Karpas-422 (cell line): ENCODE measurements at places on chromosomes 1 and 21. TPM values are rescaled to one million over a fixed set of nuclear protein-coding genes. Genes with fewer than 3 reads are reported as not detected.

ARMH1 gene
- total RNA-seq, result 5.4 and 7.7 TPM in 2 replicates

PGLYRP4 gene
- not detected in 2 replicates for total RNA-seq

HSD17B7 gene
- 41.5 and 58.2 TPM in 2 replicates for total RNA-seq

TMEM200B gene
- total RNA-seq, result not detected in 2 replicates

MFSD2A gene
- 11.6 and 20.8 TPM in 2 replicates for total RNA-seq

ETV3L gene
- total RNA-seq, result not detected in 2 replicates

XCL2 gene
- total RNA-seq, result not detected in 2 replicates

DNA sequence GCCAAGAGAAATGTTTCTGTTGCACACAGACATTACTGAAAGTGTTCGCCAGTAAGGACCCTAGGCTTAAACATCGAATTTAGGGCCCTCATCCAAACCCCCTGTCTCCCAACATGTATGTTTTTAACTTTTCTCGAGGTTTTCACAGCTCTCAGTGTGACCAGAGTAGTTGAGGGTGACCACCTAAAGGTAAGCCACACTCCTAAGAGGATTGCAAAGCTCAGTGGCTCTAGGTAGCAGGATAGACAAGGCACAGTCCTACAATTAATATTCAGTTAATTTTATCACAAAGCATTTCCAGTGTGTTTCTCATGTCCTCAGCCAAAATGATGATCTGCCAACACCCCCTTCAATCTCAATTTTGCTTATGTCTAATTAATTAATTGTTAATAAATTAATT lies 695 bp upstream of the ALG14 start:
- peak overlapping the region; percentile 42; the same call in 1 of the 2 replicates for H3K27ac ChIP-seq
- no peaks in the 10 kb centered on the region for H3K27me3 ChIP-seq
- H3K4me1 ChIP-seq, result peaks cover 16% of the 10 kb centered on the region
- no peaks in the 10 kb centered on the region for H3K36me3 ChIP-seq
- DNase-seq, result no peak

GRCh38 chr1:111471012-111471411 lies 2.8 kb upstream of the C1orf162 start:
- H3K27ac ChIP-seq, result peak overlapping the region; percentile 60
- no peaks in the 10 kb centered on the region for H3K27me3 ChIP-seq
- peaks cover 14% of the 10 kb centered on the region for H3K4me1 ChIP-seq
- peak overlapping the region; percentile 30; the same call in 1 of the 2 replicates for H3K4me3 ChIP-seq
- peak; percentile 77 for DNase-seq

- H3K4me1 ChIP-seq, result peaks cover 36% of the 10 kb centered on the region
- peak overlapping the region; percentile 55 for H3K27ac ChIP-seq
- no peak for DNase-seq
- peaks cover 97% of the 10 kb centered on the region for H3K36me3 ChIP-seq
- no peak overlapping the region for H3K4me3 ChIP-seq
These were observed 16.0 kb downstream of the ATP1A1 start for GRCh38 chr1:116389013-116389412.

- no peaks in the 10 kb centered on the region for H3K36me3 ChIP-seq
- H3K4me3 ChIP-seq, result no peak overlapping the region
- no peak overlapping the region for H3K27ac ChIP-seq
- H3K27me3 ChIP-seq, result no peaks in the 10 kb centered on the region
- no peaks in the 10 kb centered on the region for H3K4me1 ChIP-seq
These were observed 395.5 kb downstream of the USP25 start for GRCh38 chr21:16125274-16125673.

DNA sequence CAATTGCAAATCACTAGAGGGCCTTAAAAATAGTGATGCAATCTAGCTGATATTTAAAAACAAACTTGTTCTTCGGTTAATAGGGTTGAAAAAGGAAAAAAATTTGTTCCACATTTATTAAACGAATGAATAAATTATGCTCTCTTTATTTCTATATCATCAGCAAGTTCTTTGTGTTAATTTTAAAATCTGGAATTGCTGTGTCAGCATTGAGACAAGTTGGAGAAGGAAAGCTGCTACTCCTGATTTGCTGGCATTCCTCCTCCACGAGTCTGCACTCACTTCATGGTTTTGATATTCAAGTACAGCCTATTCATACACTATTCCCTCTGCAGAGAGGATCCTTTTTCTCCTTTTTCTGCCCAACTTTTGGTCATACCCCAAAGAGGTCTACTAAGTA lies 117.6 kb downstream of the MRPL39 start:
- peaks cover 4% of the 10 kb centered on the region; the same call in 1 of the 2 replicates for H3K4me1 ChIP-seq
- no peaks in the 10 kb centered on the region for H3K27me3 ChIP-seq
- no peak for DNase-seq
- H3K27ac ChIP-seq, result no peak overlapping the region
- H3K4me3 ChIP-seq, result no peak overlapping the region
- H3K36me3 ChIP-seq, result no peaks in the 10 kb centered on the region

GRCh38 chr1:245001252-245001651 lies 136.9 kb upstream of the HNRNPU start:
- no peak overlapping the region for H3K27ac ChIP-seq
- DNase-seq, result no peak
- H3K4me1 ChIP-seq, result no peaks in the 10 kb centered on the region
- H3K36me3 ChIP-seq, result no peaks in the 10 kb centered on the region

- no peaks in the 10 kb centered on the region for H3K36me3 ChIP-seq
- no peak overlapping the region for H3K4me3 ChIP-seq
- H3K4me1 ChIP-seq, result peaks cover 10% of the 10 kb centered on the region
- DNase-seq, result no peak
These were observed 179.8 kb downstream of the HS2ST1 start for GRCh38 chr1:87094238-87094637.
